NB4 (cell line): ENCODE measurements at places on chromosomes 5 and 9.

DNA sequence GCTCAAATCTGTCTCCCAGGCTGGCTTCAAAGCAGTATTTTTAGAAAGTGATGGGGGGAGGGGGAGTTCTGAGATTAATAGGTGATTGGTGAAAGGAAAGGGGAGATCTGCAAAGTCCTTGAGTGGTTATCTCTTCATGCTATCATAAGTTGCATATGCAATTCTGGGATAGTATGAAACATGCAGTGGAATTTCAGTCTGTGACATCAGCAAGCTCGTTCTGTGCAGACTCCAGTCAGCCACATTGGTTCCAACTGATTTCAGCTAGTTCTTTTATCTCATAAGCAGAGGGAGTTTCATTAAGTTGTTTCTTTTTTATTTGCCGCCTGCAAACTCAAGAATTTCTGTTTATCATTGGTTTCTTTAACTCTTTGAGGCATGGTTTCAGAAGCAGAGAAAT is 180.5 kb upstream of the SH3GL2 start:
- no peak for DNase-seq

- no peak for DNase-seq
Observed at GRCh38 chr9:98342820-98343210, 87.4 kb upstream of the TBC1D2 start.

GRCh38 chr9:115540091-115540490 is 422.1 kb upstream of the TNC start:
- no peak for DNase-seq

DNA sequence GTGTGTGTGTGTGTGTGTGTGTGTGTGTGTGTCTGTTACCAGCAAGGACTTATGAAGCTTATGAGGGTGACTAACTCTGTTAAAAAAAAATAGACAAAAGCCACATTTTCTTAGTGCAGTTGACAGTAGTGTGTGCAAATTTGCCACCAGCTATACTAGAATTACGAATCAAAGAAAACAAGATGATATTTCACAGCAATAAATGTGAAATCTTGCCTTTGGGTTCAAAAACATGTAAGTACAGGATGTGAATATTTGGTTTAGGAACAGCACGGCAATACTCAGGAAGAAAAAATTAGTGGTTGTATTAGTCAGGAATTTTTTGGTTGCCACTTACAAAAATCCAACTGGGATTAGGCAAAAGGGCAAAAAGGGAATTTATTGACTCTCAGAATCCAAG is 117.4 kb downstream of the NPR3 start:
- no peak for DNase-seq

DNA sequence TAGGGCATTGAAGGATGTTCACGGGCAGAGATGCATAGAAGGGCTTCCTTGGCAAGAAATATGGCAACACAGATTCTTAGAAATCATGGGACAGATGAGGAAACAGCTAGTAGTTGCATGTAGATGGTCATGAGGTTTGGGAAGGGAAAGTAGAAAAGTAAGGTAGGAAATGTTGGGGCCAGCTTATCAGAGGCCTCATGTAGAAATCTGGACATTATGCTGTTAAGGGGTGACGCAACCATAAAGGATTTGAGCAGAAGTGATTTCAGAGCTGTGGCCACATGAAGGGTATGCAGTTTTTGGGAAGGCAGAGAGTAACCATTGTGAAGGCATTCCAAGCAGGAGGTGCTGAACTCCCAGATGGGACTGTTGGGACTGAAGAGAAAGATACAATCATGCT is 224.0 kb downstream of the ARHGAP26 start:
- no peak for DNase-seq

DNA sequence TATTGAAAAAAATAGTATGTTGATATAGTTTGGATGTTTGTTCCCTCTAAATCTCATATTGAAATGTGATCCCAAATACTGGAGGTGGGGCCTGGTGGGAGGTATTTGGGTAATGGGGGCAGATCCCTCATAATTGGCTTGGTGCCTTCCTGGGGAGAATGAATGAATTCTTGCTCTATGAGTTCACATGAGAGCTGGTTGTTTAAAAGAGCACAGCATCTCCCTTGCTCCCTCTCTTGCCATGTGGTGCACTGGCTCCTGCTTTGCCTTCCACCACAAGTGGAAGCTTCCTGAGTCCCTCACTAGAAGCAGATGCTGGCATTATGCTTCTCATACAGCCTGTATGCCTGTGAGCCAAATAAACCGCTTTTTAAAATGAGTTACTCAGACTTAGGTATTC is 154.8 kb downstream of the ADAMTS6 start:
- no peak for DNase-seq

- no peak for DNase-seq
Observed at GRCh38 chr9:121764371-121764730, 112.9 kb downstream of the DAB2IP start.

DNA sequence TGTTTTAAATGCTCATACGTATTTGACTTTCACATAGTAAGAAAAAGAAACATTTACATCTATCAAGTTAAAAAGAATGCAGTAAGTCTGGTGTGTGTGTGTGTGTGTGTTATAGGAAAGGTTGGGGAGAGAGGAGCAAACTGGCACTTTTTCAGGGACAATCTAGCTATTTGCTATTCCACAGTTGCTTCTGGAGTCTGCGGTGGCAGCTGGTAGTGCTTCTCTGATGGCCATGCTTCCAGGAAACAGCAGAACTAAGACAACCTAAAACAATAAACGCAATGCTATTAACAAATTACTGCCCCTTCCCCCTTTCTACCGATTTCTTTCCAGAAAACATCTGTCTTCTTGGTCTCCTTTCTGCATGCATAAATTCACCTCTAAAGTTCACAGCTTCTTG is 70.0 kb upstream of the CDH10 start:
- DNase-seq = no peak

DNA sequence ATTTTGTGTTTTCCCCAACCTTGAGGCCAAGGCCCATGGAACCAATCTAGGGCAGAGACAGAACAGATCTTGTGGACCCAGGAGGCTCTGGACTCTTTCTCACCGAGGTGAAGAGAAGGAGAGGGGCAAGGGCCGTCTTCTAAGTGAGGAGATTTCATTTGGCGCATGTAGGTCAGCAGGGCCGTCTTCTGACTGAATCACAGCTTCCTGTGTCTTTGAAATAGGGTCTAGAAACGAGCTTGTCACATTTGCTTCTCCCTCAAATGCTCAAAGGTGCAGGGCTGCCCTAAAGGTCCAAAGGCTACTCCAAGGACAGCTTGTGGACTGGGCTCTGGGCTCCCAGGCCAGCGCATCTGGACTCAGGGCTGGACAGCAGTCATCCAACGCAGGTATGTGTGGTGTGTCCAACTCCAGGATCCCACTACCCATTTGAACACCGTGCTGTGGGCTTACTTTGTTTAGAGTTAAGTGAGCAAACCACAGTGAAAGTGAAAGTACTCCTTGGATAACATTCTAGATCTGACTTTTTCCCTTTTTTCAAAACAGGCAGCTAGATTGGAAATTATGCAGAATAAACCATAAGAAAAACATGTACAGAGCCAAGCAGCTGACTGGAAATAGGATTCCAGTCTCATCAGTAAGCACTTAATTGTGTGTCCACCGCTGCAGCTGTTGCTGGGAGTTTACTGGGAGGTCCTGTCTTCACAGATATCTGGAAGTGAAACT is 357.0 kb downstream of the GADD45G start:
- peak; percentile 23 for DNase-seq

- DNase-seq = peak; percentile 36
Observed at GRCh38 chr5:96067894-96068614, 106.4 kb upstream of the ELL2 start.

DNA sequence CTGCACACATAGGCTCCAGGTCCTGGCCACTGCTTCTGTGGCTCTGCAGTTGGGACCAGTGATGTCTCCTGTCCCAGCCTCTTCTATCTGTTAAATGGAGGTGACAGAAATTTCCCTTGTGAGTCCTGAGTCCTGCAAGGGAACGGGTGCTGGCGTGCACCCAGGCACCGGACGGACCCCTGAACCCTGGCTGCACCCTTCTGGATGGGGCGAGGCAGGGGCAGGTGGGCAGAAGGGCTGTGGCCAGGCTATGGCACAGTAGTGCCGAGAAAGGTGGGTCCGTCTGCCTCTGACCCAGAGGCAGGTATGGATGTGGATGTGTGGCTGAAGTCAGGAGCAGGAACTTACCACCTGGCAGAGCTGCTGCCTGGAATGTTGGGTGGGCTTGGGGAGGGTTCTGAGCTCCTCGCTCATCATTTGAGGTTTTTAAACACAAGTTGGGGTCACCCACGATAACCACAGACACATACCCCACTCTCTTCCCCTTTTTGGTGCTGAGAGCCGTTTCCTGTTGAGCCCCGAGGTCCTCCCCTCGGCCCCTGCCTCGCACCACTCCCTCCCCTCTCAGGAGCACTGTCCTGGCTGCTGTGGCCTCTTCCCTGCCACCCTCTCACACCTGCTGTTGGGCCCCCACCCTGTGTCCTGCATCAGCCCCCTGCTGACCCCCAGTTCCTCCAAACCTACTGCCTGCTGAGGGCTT is 82.0 kb downstream of the COL5A1 start:
- DNase-seq = peak; percentile 27

- peak; percentile 17 for DNase-seq
Observed at GRCh38 chr5:171707442-171707792, 78.2 kb upstream of the SMIM23 start.

DNA sequence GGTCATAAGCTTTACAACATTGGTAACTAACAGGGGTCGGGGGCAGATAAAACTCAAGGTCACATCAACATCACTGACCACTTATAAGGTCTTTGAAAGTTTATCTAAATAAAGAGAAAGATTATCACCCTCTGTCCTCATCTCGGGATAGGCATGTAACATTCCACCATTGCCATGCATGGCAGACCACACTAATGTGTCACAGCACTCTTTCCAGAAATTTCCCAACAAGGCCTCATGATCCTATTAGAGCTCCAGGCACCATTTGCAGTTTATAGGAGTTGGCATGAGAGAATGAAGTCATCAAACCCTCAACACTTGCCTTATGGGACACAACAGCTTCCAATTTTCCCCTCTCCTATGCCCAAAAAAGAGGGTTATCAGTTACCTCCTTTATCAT is 31.9 kb upstream of the ZNF622 start:
- no peak for DNase-seq

DNA sequence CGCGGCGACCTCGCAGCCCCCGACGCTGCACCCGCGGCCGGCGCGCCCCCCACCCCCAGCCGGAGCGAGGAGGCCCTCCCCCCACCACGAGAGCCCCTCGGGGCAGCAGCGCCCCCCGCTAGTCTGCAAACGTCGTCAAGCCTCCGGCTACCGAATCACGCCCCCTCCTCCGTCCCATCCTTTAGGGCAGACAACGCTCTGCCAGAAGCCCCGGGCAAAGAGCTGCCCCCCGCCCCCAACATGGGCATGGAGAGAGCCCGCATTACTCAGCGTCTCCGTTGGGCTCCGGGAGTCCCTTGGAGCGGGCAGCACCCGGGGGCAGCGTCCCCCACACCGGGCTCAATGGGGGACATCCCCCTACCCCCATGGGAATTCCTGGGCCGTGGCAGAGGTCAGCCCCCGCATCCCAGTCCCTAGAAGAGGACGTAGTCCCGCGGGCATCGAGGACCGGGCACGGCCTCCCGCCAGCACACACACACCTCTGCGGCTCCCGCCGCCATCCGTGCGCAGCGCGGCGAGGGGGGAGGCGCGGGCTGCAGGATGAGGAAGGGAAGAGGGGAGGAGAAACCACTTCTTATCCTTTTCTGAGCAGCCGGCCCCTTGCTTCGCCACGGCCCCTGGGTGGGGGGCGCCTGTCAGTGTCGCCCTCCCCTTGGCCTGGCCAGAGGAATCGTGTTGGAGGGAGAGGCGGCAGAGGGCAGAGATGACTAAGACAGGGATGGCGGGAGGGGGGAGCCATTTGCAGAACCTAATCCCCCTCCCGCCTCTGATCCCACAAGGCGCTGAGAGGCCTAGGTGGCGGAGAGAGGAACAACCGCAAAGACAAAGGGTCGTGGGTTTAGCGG is 750 bp downstream of the DNM1 start:
- peak; percentile 83 for DNase-seq

DNA sequence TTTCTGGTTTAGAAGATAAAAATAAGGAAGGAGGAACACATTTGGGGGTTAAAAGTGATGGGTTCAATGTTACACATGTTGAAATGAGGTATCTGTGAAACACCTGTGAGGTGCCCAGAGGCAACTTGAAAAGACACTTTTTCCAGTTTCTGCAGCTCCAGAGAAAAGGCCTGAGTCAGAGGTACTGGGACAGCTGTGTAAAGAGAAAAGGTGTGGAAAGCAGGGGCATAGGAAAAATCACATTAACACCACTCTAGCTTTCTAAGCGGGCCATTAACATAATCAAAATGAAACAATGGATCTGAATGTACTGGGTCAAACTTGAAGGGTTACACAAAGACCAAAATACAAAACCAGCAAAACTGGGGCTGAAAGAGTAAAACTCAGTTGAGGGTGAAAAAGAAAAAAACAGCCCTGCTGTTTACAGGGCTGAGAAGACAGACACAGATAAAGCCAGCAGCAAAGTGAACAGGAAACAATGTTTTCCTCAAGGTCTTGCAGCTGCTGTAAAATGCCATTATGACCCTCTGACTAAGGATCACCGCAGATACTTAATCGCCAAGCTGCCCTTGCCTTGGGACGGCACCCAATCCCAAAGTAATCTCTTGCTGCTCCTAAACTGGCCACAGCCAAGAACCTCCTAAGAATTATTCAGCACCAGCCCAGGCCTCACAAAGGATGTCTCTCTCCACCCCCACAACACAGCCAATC is 104.7 kb downstream of the DROSHA start:
- DNase-seq = no peak

DNA sequence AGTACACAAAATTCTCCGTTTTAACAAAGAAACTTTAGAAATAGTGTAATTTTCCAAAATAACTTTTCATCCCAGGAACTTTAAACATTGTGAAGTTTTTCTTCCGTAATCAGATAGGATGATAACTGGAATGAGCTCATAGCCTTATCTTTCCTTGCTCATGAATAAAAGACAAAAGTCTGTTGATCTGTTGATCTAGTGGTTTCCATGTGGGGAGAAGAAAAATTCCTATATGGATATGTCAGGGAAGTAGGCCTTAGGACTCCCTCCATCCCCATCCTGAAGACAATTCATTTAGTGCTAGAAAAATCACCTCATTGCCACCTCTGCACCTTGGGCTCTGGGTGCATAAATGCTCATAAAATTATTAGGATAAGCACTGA is 266.6 kb downstream of the SMARCA2 start:
- DNase-seq = no peak

GRCh38 chr5:52668544-52669185 is 119.1 kb upstream of the ITGA1 start:
- no peak for DNase-seq

- DNase-seq = no peak
Observed at GRCh38 chr5:14744296-14745187, 80.0 kb downstream of the OTULIN start.

GRCh38 chr5:120096413-120096812 is 367.7 kb upstream of the PRR16 start:
- no peak for DNase-seq

- DNase-seq = no peak
Observed at GRCh38 chr9:91603932-91604331, 180.3 kb upstream of the NFIL3 start.

DNA sequence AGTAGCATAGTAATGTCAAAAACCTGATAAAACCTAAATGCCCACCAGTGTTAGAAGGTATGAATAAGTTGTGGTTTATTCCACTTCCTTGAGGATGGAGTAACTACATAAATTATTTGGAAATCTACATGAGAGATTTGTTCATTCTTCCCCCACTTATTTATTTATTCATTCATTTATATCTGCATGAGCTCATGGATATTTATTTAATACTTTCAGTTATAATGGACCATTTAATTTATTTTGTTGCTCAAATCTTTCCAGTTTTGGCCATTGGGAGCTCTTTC is 223.8 kb upstream of the S1PR3 start:
- no peak for DNase-seq
